ENCODE measurements at places on chromosomes 2 and 18.

DNA sequence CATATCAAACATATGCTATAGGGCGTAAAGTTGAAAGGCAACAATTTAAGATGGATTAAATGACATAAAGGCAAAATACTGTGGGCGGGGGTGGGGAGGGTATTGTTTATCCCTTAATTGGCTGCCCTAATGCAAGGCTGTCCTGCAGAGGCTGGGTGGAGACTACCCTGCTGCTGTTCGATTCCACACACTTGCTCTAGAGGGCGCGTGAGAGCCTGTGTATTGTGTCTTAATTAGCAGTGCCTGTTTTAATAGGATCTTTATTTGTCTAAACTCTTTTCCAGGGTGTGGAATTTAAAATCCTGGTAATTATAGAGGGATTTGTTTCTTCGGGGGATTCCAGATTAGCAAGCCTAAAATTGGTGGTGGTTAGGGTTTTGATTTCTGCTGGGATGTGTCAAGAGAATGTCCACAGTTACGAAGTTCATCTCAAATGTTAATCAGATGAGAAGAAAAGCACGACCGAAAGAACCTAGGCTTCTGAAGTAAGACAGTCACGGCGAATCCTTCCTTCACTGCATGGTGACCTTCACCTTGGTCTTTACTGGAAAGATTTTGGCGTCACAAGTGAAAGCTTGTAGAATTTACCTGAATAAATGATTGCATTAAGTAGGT is 103.5 kb upstream of the MAP3K20 start:
- DNase-seq = no peak

- no peak for DNase-seq
Measured at GRCh38 chr2:85179541-85179940, 46.3 kb downstream of the TCF7L1 start.

DNA sequence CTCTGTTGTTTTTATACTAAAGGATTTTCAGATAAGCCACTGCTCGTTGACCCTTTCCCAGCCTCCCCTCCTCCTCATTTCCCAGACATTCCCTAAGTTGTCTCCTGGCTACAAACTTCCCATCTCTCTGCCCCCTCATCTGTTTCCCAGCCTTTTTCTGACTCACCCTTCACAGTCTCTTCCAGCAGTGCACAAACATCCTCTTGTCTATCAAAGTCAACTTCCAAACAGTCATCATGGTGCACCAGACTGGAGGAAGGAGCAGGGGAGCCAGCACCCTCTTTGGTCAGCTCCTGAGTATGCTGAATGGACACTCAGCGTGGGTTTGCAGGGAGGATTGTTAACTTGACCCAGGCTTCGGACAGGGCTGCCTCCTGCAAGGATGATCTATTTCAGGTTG is 26.6 kb upstream of the SPRED2 start:
- no peak for DNase-seq

DNA sequence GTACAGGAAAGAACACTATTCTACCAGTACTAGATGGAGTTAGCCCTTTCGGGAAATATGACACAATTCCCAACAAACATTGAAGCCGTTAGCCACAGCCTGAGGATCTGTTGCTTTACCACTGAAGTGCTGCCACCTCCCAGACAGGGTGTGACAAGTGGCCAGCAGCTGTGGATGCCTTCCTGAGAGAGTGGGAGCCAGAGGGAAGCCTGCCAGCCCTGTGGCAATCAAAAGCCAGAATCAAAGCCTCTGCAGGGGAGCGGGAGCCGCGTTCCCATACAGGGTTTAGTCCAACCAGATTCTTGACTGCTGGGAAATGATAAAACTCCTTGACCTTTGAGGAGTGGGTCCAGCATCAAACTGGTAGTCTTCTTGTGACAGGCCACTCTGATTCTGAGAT is 38.0 kb downstream of the SLC4A1AP start:
- DNase-seq = no peak

GRCh38 chr2:35873921-35874320 is 481.7 kb upstream of the CRIM1 start:
- no peak for DNase-seq

DNA sequence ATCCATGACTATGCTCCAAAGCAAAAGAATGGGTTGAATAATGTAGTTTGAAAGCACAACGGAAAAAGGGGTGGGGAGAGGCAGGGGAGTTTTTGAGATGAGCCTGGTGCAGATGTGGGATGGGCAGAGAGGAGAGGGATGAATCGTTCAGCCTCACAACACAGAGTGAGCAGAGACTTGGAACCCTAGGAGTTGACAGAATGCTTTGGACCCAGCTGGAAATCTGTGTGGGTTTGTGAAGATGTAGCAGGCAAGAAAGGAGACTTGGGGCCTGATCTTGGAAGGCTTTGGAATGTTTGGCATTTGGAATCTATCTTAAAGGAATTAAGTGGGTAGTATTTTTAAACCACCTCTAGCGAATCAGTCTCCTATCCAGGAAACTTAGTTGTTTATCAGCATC is 66.0 kb upstream of the KCTD1 start:
- DNase-seq = no peak

GRCh38 chr2:67585400-67585799 is 188.3 kb downstream of the ETAA1 start:
- DNase-seq = no peak

DNA sequence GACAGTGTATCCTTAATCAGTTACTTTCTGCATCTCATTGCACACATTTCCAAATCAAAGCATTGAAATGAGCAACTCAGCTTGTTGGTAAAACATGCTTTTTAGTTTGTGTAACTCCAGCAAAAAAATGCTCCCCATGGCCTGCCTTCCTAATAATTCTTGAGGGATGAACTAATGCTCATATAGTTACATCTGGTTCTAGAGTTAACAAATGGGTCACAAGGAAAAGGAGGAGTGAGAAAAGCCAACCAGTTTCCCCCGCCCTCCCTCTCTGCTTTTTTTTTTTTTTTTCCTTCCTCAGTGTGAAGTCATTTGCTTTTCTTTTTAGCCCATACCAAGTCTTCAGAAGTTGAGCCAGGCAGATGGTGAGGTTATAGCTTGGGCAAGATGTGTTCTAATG is 231.7 kb downstream of the MTX2 start:
- DNase-seq = no peak

GRCh38 chr2:26298638-26299393 is 47.1 kb upstream of the SELENOI start:
- no peak for DNase-seq

- DNase-seq = no peak
Measured at GRCh38 chr2:207692206-207693065, 19.0 kb upstream of the CCNYL1 start.

GRCh38 chr18:3594760-3595368 is 144.9 kb downstream of the TGIF1 start:
- no peak for DNase-seq

- no peak for DNase-seq
Measured at GRCh38 chr2:17495590-17495989, 22.6 kb downstream of the RAD51AP2 start.

DNA sequence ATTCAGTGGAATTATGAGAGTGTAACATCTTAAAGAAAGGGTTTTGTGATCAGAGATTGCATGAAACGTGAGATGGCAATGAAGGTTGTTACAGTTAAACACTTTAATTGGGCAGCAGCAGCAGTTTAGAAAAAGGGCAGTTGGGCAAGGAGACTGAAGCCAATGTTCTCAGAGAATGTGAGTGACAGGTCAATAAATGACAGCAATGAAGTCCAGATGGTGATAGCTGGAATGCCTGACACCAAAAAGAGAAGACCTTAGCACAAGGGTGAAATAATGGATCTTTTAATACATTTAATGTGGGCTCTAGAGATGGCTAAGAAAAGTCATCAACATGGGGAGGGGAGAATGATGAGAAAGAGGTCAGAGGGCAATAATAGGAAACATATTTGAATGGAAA is 89.4 kb upstream of the CDH7 start:
- no peak for DNase-seq

DNA sequence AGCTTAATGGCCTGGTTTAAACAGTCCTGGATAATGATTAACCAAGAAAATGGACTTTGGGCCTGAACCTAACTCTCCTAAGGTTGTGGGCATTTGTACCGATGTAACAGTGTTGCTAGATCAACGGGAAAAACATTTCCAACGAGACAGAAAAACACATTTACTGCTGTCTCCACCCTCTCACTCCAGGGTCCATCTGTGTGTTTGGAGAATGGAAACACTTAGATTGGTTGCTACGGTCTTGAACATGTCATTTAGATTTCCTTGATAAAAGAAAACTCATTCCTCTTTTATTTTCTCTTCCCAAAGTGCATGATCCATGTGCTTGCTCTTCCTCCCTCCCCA is 88.0 kb downstream of the SOCS6 start:
- DNase-seq = no peak

DNA sequence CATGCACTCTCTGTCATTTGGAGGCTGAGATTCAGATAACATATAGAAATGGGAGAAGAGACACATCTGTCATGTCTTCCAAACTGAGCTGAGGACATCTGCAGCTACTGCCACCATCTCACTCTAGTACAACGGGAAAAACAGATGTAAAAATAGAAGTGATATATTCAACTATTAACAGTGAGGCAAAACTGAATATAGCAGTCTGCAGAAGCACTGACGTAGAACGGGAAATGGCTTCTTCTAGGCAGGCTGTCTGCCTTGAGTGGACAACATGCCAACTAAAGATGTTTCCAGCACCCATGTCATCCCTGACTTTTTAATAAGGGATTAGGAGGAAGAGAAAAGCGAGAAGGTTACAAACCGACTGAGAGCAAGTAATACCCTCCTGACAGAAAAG is 51.6 kb downstream of the MRPL33 start:
- no peak for DNase-seq

GRCh38 chr2:150389447-150389846 is 98.0 kb downstream of the RND3 start:
- DNase-seq = no peak

DNA sequence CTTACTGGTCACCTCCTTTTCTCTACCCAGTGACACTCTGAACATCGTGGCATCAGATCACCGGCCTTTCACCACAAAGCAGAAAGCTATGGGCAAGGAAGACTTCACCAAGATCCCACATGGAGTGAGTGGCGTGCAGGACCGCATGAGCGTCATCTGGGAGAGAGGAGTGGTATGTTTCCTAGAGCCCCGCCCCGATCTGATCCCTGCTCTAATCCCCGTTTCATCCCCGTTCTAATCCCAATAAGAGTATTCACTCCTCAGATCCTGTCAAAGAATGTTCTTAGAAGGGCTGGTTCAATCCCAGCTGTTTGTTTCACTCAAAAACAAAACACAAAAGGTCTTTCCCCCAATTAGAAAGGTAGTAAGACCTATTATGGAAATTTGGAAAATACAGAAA is 30.4 kb upstream of the MAPRE3 start:
- no peak for DNase-seq

DNA sequence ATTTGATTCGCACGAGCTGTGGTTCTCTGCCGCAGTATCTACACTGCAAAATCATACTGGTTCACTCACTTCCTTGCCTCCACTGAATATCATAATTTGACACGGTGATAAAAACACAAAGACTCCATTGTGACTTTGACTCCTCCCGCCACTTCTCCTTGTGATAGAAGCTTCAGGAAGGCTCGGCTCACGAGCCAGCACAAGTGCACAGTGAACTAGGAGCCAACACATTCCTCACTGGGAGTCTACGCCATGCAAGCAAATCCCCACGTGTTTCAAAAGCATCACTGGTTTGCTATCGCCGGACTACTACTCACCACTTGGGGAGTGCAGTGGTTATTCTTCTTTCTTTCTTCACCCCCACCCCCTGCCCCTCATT is 293.3 kb upstream of the PARD3B start:
- no peak for DNase-seq

DNA sequence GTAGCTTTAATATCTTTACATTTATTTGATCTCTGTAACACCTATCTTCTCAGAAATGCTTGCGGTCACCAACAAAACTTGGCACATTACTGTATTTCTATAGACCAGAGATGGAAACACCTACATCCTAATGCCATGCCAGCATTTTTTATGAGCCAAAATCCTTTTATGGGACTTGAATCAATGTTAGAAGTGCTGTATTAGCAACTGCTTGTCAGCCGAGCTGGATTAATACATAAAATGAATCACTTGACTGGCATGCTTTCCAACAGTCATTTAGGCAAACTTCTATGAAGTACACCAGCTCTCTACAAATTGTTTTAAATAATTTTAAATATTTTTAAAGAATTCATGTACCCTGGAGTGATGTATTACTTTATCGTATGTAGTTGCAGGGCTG is 272.9 kb upstream of the NRP2 start:
- DNase-seq = no peak

DNA sequence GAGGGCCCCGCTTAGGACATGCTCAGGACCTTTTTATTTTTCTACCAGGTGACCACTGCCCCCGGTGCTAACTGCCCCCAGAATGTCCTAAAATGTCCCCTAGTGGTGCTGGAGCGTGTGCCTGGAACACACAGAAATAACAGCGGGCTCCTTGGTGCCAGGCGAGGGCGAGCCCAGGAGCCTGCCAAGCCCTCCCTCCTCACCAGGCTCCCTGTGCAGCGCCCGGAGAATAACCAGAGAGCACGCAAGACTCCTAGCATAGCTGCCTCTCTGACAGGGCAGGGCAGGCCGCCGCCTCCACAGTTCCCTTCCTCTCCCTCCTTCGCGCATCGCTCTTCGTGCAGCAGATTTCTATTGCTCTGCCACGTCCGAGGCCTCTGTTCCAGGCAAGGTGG is 84.3 kb upstream of the ZNF516 start:
- no peak for DNase-seq

DNA sequence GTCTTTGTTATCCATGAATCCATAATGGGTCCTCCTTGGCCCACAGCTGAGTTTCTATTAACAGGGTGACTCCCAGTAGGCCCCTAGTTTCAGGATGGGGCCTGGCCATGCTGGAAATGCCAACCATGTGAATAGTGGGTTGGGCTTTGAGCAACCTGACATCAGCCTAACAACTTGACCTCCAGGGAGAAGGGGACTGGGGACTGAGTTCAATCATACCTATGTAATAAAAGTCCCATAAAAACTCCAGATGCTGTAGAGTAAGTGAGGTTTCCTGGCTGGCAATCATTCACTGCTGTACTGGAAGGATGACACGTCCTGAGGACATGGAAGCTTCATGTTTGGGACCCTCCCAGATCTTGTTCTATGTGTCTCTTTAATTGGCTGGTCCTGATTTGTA is 7.9 kb downstream of the REV1 start:
- no peak for DNase-seq

DNA sequence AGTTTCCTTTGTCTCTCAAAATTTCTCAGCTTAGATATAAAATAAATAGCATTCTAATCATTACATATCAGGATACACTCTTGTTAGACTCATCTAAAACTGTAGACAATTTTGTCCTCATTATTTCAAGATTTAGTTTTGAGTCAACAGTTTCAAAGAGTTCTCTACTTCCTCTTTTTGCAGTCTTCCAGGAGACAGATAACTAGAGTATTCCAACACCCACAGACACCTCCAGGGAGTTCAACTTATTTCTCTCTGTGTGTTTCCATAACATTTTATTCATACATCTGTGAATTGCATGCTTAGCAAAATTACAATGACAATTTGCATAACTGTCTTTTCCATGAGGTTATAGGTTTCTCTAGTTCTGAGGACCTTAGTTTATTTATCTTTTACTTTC is 166.6 kb upstream of the HNMT start:
- DNase-seq = no peak

- DNase-seq = no peak
Measured at GRCh38 chr2:64417624-64418023, 36.3 kb upstream of the LGALSL start.
